ENCODE measurements at places on chromosomes 3 and 15.

GRCh38 chr15:98282656-98283332 is 322.3 kb downstream of the ARRDC4 start:
- no peak for DNase-seq

DNA sequence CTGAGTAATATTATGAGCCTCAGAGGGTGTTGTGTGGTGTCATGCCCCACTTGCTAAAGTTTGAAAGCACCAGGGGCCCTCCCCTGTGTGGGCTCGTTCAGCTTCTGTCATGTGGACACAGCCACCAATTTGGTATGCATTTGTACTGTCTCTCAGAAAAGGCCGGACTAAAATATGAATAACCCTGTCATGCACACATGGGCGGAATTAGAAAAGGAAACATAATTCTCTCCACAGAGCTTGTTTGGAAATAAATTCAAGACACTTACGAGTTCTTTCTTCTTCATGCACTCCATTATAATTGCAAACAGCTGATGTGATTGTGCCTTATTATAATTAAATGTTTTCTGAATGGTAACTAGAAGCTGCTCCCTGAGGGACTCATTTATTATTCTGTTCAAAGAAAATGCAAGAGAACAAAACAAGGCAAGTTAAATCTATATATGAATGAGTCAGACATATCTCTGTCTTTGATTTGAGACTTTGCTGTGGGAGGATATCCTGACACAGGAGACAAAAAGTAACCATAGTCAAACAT is 39.1 kb downstream of the TRPM1 start:
- peak; percentile 34 for DNase-seq

- DNase-seq = no peak
Measured at GRCh38 chr3:147574621-147575020, 165.5 kb downstream of the ZIC1 start.

DNA sequence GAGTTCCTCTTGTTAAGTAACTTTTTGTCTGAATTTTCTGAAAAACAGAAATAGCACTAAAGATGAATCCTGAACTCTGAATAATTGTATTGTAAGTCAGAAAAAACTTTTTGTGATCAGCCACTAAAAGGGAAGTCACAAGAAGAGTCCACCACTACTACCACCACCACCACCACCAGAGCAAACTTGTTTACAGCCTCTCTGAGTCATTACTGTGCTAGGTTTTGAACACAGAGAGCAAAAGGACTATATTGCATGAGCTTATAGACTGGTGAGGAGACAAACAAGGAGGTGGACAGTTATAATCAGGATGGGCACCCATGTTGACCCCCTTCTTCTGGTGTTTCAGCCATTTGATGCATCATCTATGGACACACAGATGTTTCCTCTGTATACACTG is 141.7 kb downstream of the IL5RA start:
- no peak for DNase-seq

DNA sequence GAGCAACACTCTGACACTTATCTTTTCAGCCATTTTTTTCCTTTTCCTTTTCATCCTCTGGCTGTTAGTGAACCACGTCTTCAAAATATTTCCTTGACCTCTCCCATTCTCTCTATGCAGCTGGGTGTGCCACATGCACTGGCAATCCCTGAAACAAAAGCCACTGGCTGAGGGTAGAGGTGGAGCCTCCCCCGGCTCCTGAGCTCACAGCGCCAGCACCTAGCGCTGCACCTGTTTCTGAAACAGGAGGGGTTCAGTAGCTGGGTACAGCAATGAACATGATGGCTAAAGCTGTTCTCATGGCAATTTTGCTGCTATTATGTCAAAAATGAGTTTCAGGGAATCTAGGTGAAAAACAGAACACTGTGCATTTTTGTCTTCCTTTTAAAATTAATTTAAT is 314.7 kb upstream of the ATP10A start:
- DNase-seq = no peak

- DNase-seq = no peak
Measured at GRCh38 chr3:23052620-23053019, 150.5 kb upstream of the UBE2E2 start.

Data from stimulated activated naive B cell treated with anti-CD40 and anti-IgM and Interleukin-4, amounts not matched to agents 10 μg/mL and 1 μg/mL and 100 μg/mL, for 72 hours (primary cell).